ENCODE measurements at places on chromosomes 12 and 14. TPM values are rescaled to one million over a fixed set of nuclear protein-coding genes. Genes with fewer than 3 reads are reported as not detected.

Gene KRT3
- not detected for total RNA-seq

Gene TSPAN11
- total RNA-seq = 0.27 TPM

GRCh38 chr12:93380480-93381121 is 2.9 kb downstream of the NUDT4 start:
- peaks cover 68% of the 10 kb centered on the region for H3K36me3 ChIP-seq
- no peaks in the 10 kb centered on the region for H3K4me1 ChIP-seq
- no peak overlapping the region for H3K27ac ChIP-seq
- H3K27me3 ChIP-seq = no peaks in the 10 kb centered on the region

GRCh38 chr14:104248203-104249055 is 110.0 kb downstream of the KIF26A start:
- no peak overlapping the region for H3K4me3 ChIP-seq
- no peak overlapping the region for H3K27ac ChIP-seq
- no peaks in the 10 kb centered on the region for H3K4me1 ChIP-seq
- H3K27me3 ChIP-seq = no peaks in the 10 kb centered on the region
- DNase-seq = no peak

- no peak overlapping the region for H3K4me3 ChIP-seq
- no peaks in the 10 kb centered on the region for H3K36me3 ChIP-seq
- DNase-seq = no peak
- no peak overlapping the region for H3K27ac ChIP-seq
These were observed 7.2 kb downstream of the FUT8 start for GRCh38 chr14:65419593-65420252.
